ENCODE measurements at places on chromosomes 11 and 22.

GRCh38 chr22:32341122-32341740, 16.4 kb upstream of the RFPL3 start:
- DNase-seq, result no peak
- no peaks in the 10 kb centered on the region for H3K27me3 ChIP-seq
- H3K36me3 ChIP-seq, result no peaks in the 10 kb centered on the region
- H3K27ac ChIP-seq, result no peak overlapping the region
- no peak overlapping the region for H3K4me3 ChIP-seq

GRCh38 chr11:120244476-120245365, 4.8 kb downstream of the POU2F3 start:
- DNase-seq, result no peak
- no peak overlapping the region for H3K27ac ChIP-seq
- H3K4me3 ChIP-seq, result no peak overlapping the region
- H3K27me3 ChIP-seq, result peaks cover 16% of the 10 kb centered on the region
- H3K4me1 ChIP-seq, result no peaks in the 10 kb centered on the region
- no peaks in the 10 kb centered on the region for H3K36me3 ChIP-seq

GRCh38 chr11:75790986-75791385, 22.4 kb downstream of the DGAT2 start:
- H3K36me3 ChIP-seq, result no peaks in the 10 kb centered on the region
- no peak overlapping the region for H3K27ac ChIP-seq
- no peak overlapping the region for H3K4me3 ChIP-seq
- H3K27me3 ChIP-seq, result no peaks in the 10 kb centered on the region
- H3K4me1 ChIP-seq, result no peaks in the 10 kb centered on the region

DNA sequence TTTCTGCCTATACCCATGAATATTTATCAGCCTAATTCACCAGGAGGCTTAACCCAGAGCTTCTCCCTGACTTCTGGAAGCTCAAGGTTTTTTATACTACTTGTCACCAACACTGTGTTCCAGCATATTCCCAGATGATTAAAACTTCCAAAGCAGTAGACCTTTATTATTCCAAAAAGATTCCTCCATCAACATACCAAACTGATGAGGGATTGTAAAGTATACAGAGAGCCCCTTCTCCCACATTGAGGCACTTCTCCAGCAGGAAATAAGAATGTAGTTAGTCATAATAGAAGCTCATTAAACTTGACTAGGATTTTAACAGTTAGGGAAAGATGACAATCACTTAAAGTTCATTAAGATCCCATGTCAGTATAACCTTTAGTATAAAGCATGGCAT, 51.4 kb upstream of the CEP126 start:
- no peak for DNase-seq
- H3K4me1 ChIP-seq, result no peaks in the 10 kb centered on the region
- H3K4me3 ChIP-seq, result no peak overlapping the region
- no peaks in the 10 kb centered on the region for H3K27me3 ChIP-seq
- no peak overlapping the region for H3K27ac ChIP-seq

DNA sequence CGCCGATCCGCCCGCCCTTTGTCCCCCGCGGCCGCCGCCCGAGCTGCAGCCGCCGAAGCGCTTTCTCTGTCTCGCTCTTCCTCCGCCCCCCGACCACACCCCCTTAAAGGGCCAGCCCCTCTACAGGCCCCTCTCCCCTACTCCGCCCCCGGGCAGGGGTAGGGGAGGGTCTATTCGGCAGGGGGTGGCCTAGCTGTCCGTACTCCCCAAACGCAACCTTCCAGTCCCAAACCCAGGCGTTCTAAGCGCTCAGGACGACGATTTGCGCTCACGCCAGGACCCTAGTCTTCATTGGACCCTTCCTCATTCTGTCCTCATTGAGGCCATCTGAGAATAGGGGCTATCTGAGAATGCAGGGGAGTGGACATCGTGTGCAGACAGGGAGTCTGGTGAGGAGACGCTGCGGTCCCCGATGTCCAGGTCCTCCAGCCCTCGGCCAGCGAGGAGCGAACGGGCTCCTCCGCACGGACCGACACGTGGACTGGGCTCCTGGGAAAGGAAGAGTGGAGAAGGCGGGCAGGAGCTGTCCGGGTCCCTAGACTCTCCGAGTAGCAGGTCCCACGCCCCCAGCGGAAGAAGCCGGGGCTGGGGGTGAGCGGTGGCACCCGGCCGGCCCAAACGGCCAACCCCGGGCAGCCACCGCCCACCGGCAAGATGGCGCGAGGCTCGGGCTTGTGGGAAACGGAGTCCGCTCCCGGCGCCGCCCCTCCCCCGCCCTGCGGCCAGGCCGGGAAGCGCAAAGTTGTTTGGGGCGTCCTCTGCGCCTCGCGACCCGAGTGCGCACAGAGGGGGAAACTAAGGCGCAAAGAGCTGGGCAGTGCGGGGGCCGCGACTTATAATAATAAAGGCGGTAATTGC, at the start of gene PPP1R14B:
Gene PPP1R14B (minus strand): TSS at position 73 of the 858 bp plus-strand sequence. CDS start 270 bp downstream, outside the sequence.
- H3K27ac ChIP-seq, result peak within 1 kb of the TSS; percentile 90
- no peaks in the 10 kb centered on the region for H3K27me3 ChIP-seq
- H3K36me3 ChIP-seq, result no peaks in the 10 kb centered on the region
- H3K4me3 ChIP-seq, result peak within 1 kb of the TSS; percentile 68
- peak; percentile 90 for DNase-seq
- peaks cover 4% of the 10 kb centered on the region for H3K4me1 ChIP-seq

GRCh38 chr11:92739491-92739890, 230.0 kb upstream of the MTNR1B start:
- H3K4me1 ChIP-seq, result no peaks in the 10 kb centered on the region
- no peaks in the 10 kb centered on the region for H3K36me3 ChIP-seq
- no peak for DNase-seq
- no peak overlapping the region for H3K4me3 ChIP-seq

GRCh38 chr11:122744357-122744756, 88.8 kb downstream of the UBASH3B start:
- no peak overlapping the region for H3K27ac ChIP-seq
- H3K36me3 ChIP-seq, result no peaks in the 10 kb centered on the region
- DNase-seq, result no peak
- H3K27me3 ChIP-seq, result no peaks in the 10 kb centered on the region

DNA sequence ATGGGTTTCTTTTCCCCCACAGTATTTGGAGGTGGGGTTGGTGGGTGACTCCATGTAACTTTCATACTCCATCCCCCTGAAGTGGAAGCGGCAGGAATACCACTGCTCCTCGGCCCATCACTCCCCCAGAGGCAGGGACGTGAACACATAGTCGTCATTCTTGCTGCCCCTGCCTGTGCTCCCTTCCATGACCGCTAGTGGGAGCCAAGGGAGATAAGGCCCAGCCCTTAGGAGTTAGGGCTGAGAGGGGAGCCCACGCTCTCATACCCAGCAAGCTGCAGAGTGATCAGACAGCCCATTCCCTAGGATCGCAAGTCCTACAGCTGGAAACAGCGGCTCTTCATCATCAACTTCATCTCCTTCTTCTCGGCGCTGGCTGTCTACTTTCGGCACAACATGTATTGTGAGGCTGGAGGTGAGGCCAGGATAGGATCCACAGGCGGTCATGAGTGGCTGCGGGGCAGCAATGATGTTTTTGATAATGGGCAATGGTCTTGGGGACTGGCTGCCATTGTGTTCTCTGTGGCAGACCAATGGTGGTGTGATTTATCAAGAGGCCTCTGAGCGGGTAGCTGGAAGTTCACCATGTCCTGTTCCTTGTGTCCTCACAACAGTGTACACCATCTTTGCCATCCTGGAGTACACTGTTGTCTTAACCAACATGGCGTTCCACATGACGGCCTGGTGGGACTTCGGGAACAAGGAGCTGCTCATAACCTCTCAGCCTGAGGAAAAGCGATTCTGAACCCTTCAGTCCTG, 15.9 kb downstream of the RHOG start:
- H3K27me3 ChIP-seq, result no peaks in the 10 kb centered on the region
- no peak overlapping the region for H3K27ac ChIP-seq
- no peaks in the 10 kb centered on the region for H3K36me3 ChIP-seq

DNA sequence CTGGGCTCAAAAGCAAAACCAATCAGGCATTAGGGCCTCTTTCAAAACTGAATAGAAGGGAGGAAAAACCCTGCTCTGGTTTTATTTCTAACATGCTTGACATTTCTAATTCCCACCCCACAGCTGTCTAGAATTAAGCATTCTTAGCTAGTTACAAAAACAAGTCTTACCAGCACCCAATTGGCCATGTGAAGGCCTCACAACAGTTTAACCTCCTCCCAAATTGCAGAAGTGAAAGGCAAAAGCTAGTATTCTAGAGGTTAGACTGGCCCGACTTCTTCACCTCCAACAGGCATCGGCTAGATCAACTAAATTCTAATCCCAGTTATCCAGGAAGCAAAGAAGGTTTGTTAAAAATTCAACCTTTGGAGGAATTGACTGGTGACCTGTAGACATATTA, 6.5 kb downstream of the SF1 start:
- DNase-seq, result no peak
- H3K27me3 ChIP-seq, result no peaks in the 10 kb centered on the region
- peaks cover 64% of the 10 kb centered on the region for H3K36me3 ChIP-seq
- H3K4me1 ChIP-seq, result peaks cover 7% of the 10 kb centered on the region
- H3K4me3 ChIP-seq, result no peak overlapping the region
- H3K27ac ChIP-seq, result no peak overlapping the region

GRCh38 chr22:50217543-50218152, 16.8 kb downstream of the SELENOO start:
- no peak overlapping the region for H3K27ac ChIP-seq
- H3K36me3 ChIP-seq, result peaks cover 13% of the 10 kb centered on the region
- H3K27me3 ChIP-seq, result no peaks in the 10 kb centered on the region
- H3K4me3 ChIP-seq, result no peak overlapping the region

DNA sequence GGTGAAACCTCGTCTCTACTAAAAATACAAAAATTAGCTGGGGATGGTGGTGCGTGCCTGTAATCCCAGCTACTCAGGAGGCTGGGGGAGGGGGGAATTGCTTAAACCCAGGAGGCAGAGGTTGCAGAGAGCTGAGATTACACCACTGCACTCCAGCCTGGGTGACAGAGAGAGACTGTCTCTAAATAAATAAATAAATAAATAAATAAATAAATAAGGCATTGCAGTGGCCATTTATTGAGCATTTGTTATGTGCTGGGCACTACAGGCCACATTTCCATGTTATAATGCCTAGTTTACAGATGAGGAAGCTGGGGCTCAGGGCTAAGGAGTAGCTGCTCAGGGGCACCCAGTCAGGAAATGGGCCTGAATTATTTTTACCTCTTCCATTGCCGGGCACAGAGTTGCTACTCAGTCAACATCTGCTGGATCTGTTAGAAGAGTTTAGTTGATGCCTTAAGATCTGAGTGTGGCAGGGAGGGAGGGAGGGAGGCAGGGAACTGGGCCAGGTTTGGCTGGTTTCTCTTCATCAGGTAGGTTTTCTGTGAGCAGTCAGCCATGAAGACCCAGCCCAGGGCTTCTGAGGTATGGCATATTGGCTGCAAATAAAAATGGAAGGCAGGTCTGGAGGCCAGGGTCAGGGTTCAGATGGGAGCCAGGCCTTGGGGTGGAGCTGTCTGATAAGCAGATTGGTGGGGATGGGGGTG, 5.6 kb downstream of the PVALB start:
- no peak overlapping the region for H3K4me3 ChIP-seq
- H3K27ac ChIP-seq, result no peak overlapping the region
- no peaks in the 10 kb centered on the region for H3K36me3 ChIP-seq
- peaks cover 14% of the 10 kb centered on the region for H3K27me3 ChIP-seq
- DNase-seq, result no peak
- H3K4me1 ChIP-seq, result no peaks in the 10 kb centered on the region

- H3K4me1 ChIP-seq, result no peaks in the 10 kb centered on the region
- no peaks in the 10 kb centered on the region for H3K27me3 ChIP-seq
Measured at GRCh38 chr11:6586434-6587359, 16.7 kb downstream of the RRP8 start.

DNA sequence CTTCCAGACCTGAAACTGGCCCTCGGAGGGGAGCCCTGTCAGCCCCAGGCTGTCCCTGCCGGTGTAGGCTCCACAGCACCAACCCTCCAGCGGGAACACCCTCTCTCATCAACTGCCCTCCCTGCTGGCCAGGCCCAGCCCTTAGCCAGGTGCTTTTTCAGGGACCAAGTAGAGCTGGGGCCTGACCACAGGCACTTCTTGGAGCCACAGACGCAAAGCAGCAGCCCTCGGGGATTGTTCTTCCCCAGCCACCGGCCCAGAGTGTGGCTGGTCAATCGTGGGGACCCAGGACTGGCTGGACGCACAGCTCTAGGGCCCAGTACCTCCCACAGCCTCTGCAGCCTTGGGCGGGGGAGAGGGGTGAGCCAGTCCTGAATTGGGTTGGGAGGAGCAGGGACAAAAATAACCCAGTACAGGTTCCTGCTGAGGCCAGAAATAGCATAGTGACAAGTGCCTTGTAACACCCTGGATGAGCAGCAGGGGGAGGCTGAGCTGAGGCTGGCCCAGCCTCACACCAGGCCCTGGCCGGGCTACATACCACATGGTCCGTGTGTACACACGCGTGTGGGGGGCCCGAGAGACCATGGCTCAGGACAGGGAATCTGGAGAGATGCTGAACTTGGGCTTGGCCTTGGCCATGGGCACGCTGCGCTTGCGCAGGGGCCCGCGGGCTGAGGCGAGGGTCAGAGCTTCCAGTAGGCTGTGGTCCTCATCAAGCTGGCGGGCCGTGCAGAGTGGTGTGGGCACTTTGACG, 2.0 kb downstream of the KCNJ11 start:
- no peak overlapping the region for H3K4me3 ChIP-seq
- H3K27me3 ChIP-seq, result no peaks in the 10 kb centered on the region
- H3K36me3 ChIP-seq, result no peaks in the 10 kb centered on the region
- H3K27ac ChIP-seq, result no peak overlapping the region

- H3K27me3 ChIP-seq, result no peaks in the 10 kb centered on the region
- no peak overlapping the region for H3K4me3 ChIP-seq
Measured at GRCh38 chr11:77879218-77879617, 58.3 kb downstream of the AAMDC start.

- DNase-seq, result no peak
- H3K4me1 ChIP-seq, result peaks cover 17% of the 10 kb centered on the region
- no peak overlapping the region for H3K27ac ChIP-seq
- H3K36me3 ChIP-seq, result no peaks in the 10 kb centered on the region
Measured at GRCh38 chr11:96309016-96309642, 33.9 kb downstream of the MAML2 start.

GRCh38 chr11:105574974-105575373, 34.9 kb upstream of the GRIA4 start:
- H3K4me1 ChIP-seq, result no peaks in the 10 kb centered on the region
- no peak for DNase-seq
- no peaks in the 10 kb centered on the region for H3K36me3 ChIP-seq
- no peak overlapping the region for H3K4me3 ChIP-seq
- no peak overlapping the region for H3K27ac ChIP-seq
- H3K27me3 ChIP-seq, result no peaks in the 10 kb centered on the region

DNA sequence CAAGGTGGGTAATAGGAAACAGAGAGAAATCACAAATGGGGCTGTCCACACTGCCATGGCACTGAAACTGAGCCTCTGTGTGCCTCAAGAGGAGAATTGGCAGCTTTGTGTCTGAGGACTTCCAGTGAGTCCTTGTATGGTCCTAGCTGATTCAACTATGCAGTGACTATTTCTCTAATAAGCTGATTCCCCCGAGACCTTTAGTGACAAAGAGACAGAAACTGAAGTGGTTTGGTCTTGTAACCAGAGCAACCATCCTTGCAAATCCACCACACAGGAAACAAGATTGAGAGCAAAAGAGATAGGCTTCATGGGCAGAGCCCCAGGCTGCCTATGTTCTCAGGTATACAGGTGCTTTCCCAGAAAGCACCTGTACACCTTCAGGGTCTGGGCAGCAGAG, 1038.5 kb downstream of the NTM start:
- no peaks in the 10 kb centered on the region for H3K36me3 ChIP-seq
- H3K27ac ChIP-seq, result no peak overlapping the region
- no peaks in the 10 kb centered on the region for H3K4me1 ChIP-seq
- no peaks in the 10 kb centered on the region for H3K27me3 ChIP-seq

Data from colonic mucosa (tissue), 4 donors.